ENCODE measurements at places on chromosomes 6 and 20.

DNA sequence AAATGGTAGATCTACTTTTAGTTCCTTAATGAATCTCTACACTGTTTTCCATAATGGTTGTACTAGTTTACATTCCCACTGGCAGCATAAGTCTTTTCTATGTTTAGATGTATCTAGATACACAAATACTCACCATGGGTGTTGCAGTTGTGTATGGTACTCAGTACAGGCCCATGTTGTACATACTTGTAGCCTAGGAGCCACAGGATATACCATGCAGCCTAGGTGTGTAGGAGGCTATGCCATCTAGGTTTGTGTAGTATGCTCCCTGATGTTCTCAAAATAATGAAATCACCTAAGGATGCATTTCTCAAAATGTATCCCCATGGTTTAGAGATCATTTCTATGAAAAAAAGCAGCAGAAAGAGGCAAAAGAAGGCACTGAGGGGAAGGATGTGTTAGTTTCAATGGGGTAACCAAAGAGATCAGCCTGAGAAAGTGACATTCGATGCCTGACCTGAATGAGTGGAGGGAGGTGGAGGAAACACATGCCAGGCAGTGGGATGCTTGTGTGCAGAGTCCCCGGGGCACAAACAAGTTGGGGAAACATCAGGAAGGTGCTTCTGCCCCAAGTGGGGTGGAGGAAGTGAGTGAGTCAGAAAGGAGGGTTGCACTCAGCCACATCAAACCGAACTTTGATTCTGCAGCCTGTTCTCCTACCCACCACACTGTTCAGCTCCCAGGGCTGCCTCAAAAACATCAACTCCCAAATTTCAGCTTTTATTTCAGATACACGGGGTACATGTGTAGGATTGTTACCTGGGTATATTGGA is 191.2 kb downstream of the ZNF217 start:
- DNase-seq, result no peak

DNA sequence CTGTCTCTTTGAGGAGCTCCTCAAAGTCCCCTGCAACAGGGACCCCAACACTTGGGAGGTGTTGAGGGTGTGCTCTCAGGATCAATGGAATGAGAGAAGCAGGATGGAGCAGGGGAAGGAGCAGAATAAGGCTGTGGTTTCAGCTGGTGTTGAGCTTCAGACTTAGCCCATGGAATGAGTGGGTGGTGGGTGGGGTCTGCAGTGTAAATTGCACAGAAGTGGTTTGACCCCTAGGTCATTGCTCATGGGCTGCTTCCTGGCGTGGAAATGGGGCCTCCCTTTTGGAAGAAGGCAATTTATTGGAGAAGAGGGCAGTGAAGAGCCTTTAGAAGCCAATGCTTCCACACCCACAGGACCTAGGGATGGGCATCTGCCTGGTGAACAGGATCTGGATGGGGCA is 37.0 kb upstream of the KCNG1 start:
- no peak for DNase-seq

DNA sequence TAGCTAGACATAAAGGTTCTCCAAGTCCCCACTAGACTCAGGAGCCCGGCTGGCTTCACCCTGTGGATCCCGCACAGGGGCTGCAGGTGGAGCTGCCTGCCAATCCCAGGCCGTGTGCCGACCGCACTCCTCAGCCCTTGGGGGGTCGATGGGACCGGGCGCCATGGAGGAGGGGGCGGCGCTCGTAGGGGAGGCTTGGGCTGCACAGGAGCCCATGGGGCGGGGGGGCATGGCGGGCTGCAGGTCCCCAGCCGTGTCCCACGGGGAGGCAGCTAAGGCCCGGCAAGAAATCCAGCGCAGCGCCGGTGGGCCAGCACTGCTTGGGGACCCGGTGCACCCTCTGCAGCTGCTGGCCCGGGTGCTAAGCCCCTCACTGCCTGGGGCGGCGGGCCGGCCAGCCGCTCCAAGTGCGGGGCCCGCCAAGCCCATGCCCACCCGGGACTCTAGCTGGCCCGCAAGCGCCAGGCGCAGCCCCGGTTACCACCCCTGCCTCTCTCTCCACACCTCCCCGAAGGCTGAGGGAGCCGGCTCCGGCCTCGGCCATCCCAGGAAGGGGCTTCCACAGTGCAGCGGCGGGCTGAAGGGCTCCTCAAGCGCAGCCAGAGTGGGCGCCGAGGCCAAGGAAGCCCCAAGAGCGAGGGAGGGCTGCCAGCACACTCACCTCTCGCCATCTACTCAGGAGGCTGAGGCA is 26.5 kb upstream of the ID1 start:
- DNase-seq, result no peak

GRCh38 chr6:119470893-119471542 is 121.5 kb upstream of the MAN1A1 start:
- DNase-seq, result no peak

- no peak for DNase-seq
Measured at GRCh38 chr20:58714340-58714922, 21.8 kb downstream of the NPEPL1 start.

GRCh38 chr6:75788894-75789293 is 39.9 kb downstream of the MYO6 start:
- DNase-seq, result no peak

DNA sequence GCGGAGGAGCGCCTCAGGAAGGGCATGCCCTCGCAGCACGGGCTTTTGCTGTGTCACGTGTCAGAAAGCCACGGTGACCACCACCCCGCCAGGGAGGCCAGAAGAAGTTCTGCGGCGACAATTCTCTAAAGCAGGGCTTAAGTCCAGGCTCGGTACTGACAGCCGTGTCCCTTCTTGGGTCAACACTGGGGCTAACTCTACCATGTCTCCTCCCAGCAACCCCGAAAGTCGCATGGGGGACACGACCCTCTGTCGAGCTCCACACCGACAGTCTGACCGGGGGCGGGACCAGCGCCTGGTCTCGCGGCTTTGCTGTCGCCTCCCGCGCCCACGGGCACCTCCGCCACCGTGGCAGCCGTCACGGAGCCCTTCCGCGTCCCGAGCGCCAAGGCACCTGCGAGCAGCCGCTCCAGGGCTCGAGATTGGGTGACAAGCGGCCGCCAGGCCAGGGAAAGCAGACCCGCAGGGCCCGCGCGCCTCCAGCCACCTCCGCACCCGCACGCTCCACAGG is 534 bp downstream of the NANP start:
- DNase-seq, result peak; percentile 26

GRCh38 chr20:62718546-62718945 is 9.9 kb downstream of the NTSR1 start:
- no peak for DNase-seq

Measured in globus pallidus (tissue), 1 donor.